ENCODE measurements at places on chromosomes 2 and 18.

DNA sequence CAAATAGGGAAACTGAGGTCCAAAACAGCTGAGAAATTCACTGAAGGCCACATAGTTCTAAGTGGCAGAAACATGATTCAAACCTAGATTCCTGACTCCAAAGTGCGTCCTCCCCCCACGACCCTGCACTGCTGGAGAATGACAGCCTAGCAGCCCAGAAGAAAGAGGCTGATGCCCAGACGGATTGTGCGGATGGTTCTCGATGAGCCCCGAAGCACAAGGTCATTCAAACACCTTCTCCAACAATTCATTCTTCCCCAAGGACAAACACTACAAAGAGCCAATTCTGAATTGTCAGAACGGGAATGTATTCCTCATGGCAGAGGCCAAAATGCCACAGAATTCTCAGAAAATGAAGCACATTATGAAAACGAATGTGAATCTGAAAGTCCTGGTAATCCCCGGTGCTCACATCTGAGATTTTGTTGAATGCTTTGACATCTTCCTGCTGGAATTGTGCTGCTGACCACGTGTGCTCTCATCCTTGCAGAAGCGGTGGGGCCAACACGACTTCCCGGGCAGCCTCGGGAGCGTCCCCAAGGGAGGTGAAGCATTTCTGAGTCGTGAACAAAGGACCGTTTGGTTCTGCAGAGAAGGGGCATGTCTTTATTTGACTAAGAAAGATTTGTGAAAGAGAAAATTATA lies 337.0 kb downstream of the EIPR1 start:
- DNase-seq = no peak

DNA sequence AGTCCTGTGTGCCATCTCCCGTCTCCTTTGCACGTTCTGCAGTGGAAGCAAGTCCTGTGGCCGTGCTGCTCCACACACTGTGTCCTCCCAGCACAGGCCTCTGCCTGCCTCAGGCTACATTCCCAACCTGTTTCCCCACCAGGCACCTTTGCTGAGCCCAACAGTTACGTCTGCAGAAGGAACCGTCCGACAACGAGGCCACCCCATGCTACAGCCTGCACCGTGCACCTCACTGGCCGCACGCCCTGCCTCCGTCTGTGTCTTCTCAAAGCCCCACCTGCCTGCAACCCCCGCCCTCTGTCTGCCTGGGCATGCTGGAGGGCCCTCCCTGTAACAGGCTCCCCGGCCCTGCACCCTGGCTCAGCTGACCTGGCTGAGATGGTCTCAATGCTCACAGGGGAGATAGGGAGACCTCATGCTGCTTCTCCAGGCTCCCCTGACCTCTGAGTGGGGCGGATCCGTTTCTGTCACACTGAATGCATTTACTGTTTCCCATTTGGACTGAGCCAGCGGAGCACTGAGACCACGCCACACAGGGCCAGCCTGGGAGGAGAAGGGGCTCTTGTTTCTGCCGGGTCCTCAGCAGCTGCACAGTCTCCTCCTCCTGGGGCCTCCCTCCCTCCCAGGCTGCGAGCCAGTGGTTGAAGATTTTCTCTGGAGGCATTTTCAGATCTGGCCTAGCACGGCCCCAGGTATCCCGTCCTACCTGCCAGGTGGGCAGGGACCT lies 109.1 kb upstream of the OTOS start:
- no peak for DNase-seq

DNA sequence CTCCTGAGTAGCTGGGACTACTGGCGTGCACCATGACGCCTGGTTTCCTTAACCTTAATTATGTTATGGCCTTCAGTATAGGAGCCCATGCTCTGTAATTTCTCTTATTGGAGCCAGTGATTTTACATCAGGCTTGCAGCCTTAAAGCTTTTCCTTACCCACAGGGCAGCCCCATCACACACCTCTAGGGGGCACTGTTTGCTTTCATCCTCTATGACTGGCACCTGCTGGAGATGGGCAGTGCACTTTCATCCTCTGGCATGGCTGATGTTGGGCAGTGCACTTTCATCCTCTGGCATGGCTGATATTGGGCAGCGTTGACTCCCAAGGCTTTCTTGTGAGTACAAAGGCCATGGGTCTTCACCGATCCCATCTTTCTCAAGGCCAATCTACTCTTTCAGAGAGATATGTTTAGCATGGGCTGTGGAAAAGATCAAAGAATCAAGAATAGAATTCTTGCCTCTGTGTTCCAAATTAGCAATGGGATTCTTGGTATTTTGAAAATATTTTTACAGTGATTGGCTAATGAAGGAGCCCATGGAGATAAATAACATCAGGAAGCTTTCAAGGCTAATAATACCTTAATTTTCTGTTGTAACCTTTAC lies 80.7 kb upstream of the MEX3C start:
- no peak for DNase-seq

DNA sequence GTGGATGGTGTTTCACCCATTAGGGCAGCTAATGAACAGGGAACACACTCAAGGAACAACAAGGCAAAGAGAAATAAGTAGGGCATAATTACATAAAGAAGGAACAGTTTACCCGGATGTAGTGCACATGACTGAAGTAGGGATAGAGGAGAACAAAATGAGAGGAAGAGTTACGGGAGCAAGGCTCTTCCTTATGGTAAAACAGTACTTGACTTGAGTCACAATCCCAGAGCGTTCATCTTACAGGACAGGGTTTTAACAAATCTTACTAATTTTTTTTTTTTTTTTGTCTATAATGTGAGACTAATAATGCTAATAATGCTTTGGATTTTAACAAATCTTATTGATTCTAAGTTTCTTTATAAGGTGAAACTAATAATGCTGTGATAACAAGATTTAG lies 1329.5 kb downstream of the LRP1B start:
- DNase-seq = no peak

- DNase-seq = peak; percentile 62
Measured at GRCh38 chr2:112869258-112869842, 32.8 kb upstream of the IL1B start.

DNA sequence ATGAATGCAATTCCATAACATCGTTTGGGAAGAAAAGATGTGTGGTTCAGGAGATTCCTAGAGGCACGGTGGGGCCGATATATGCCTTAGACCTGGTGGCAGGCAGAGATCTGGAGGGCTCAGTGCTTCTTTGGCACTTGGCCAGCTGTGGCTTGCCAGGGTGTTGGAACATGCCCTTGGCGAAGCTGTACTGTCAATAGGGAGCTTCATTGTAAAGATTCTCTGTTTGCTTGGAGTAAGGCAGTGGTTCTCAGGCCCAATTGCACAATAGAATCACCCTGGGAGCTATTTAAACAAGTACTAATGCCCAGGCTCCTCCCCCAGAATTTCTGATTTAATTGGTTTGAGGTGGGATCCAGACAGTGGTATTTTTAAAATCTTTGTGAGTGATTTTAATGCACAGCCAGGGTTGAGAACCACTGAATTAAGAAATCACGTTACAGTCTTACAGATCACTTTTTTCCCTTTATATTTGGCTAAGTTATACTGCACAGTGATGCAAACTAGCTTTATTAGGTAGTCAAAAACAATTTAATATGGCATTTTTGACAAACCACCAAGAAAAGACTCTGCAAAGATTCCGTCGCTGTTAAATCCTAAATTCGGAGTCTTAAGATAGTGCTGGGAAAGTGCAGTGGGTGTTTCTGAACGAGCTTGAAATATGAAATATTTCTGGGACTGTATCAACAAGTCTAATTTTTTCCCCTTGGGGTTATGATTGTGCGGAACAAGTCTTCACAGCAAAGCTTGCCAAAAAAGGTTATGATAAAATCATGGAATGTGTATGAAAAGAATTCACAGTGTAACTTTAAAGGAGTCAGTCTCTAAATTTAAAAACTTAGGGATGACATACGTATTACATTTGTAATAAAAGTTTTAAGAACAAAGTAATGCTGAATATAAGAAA lies 78.0 kb downstream of the CRIM1 start:
- peak; percentile 87 for DNase-seq

GRCh38 chr2:137237055-137237454 lies 471.7 kb downstream of the THSD7B start:
- DNase-seq = no peak

DNA sequence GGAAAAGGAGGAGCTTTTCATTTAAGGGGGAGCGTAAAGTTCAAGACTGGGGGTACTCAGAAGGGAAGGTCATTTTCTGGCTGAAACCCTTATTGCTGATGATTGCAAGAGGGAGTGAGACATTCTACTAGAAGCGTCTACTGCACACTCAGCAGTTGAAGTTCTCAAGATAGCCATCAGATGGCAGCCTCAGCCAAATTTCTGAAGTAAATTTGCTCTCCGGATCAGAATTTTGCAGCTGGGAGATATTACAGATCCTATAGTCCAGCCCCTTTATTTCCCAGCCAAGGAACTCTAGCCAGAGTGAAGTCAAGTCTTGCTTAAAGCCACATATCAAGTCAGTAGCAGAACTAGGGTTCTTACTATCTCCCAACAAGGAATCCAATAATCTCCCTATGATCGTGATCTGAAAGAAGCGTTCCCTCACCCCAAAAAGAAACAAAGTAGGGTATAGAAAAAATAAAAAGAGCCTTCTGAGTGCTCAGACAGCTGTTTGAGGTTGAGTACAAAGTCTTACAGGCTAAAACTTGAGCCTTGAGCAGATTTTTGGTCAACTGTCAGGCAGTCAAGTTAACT lies 24.0 kb downstream of the RAX start:
- peak; percentile 49 for DNase-seq

- no peak for DNase-seq
Measured at GRCh38 chr18:11948852-11949523, 32.3 kb upstream of the IMPA2 start.

GRCh38 chr2:160816916-160817499 lies 323.4 kb upstream of the RBMS1 start:
- DNase-seq = peak; percentile 2

- DNase-seq = no peak
Measured at GRCh38 chr2:204261846-204262245, 283.4 kb upstream of the PARD3B start.

DNA sequence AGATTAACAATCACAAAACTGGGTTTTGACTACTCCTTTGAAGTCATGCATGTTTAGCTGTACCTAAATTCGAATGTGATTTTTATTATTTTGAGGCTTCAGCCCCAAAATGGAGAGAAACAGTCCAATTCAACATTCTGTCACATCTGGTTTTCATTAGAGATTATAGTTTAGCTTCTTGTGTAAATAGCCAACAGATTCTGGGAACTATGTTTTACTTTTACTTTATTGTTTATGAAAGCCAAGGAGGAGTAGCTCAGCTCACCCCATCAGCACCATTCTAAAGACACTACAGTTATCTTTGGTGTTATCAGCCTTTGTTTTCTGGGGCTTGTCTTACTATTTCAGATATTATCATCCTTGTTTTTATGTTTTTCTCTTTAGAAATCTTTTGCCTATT lies 465.0 kb upstream of the CWC22 start:
- peak; percentile 3 for DNase-seq

GRCh38 chr2:140998577-140998976 lies 1132.2 kb downstream of the LRP1B start:
- DNase-seq = peak; percentile 31

DNA sequence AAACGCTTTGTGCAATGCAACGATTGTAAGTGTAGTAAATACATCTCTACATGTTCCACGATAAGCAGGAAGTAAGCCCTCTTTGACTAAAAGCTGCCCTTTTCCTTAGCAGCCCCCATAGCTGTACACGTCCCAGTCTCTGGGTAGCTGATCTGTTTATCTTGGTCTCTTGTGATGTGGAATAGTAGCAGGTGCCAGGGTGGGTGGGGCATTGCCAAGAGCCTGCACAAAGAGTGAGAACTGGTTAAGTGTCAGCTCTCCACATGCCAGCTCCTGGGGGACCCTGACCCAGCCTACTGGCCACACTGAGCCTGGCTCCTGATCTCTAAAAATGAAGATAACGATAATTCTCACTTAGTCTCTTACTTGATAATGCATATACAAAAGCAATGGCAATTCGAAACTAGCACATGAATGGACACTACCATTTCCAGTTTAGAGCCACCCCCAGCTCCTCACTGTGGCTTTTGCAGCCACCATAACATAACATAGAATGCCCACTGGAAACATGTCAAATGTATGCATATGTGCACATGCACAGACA lies 92.3 kb downstream of the MYT1L start:
- no peak for DNase-seq
